Activated CD4-positive, alpha-beta T cell treated with anti-CD3 and anti-CD28 coated beads, Interleukin-2, amount 10 ng/mL, durations not matched to agents 24 days and 14 days (primary cell): ENCODE measurements at places on chromosomes 2 and 18. TPM values are rescaled to one million over a fixed set of nuclear protein-coding genes. Genes with fewer than 3 reads are reported as not detected.

The ALPG gene
- not detected in 2 replicates for total RNA-seq

The COA5 gene
- total RNA-seq, result 20.4 and 22.0 TPM in 2 replicates

The E2F6 gene
- total RNA-seq, result 20.3 and 22.9 TPM in 2 replicates

The SLC11A1 gene
- total RNA-seq, result 0.12 and 0.19 TPM in 2 replicates

The LOXHD1 gene
- not detected in 2 replicates for total RNA-seq

The ABCG8 gene
- total RNA-seq, result not detected in 2 replicates

The HMSD gene
- total RNA-seq, result 16.8 and 25.0 TPM in 2 replicates

The ZNF892 gene
- 4.7 and 5.5 TPM in 2 replicates for total RNA-seq

DNA sequence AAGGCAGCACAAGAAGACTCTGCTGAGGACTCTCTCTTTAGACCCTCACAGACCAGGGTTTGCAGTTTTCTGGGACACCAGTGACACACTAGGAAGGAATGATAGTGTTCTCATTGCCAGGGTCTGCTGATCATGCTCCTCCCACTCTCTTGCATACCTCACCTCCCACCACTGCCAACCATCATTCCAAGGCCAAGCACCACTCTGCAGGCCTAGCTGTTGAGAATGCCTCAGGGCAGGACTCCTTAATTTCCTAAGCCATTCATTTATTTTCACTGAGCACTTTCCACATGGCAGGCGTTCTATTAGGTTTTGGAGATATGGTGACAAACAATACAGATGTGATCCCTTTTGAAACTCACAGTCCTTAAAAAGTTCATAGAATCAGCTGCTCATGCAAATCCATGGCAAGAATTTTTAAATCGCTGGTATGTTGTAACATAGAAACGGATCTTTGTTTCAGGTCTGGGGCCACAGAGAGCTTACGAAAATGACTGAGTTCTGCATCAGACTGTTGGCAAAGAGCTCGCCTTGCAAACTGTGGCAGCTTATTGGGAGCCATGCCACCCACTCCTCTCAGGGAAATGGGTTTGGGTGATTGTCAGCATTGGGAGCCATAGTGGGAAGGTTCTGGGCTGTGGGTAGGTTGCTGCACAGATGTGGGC, 78.5 kb downstream of the XDH start:
- no peaks in the 10 kb centered on the region for H3K4me1 ChIP-seq
- no peak overlapping the region for H3K4me3 ChIP-seq
- H3K27ac ChIP-seq, result no peak overlapping the region
- DNase-seq, result no peak
- H3K27me3 ChIP-seq, result peaks cover 21% of the 10 kb centered on the region

DNA sequence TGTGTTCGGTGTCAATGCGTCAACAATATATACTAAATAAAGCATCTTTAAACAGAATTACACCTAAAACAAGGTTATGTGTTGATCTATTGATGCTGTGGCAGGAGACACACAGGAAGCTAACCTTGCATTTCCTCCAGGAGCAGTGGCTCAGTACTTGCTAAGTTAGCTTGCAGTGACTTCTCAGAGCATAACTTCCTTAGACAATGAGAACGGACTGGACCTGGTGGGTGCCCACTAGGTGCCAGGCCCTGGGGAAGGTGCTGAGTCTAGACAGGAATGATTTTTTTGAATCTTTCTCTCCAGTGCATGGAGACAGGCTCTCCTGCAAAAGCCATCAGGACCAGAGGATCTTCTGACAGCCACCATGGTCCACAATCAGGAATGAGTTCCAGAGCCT, 73.8 kb upstream of the MGAT4A start:
- peaks cover 5% of the 10 kb centered on the region for H3K27me3 ChIP-seq
- no peak overlapping the region for H3K4me3 ChIP-seq
- no peaks in the 10 kb centered on the region for H3K36me3 ChIP-seq
- H3K4me1 ChIP-seq, result peaks cover 16% of the 10 kb centered on the region
- H3K27ac ChIP-seq, result no peak overlapping the region

DNA sequence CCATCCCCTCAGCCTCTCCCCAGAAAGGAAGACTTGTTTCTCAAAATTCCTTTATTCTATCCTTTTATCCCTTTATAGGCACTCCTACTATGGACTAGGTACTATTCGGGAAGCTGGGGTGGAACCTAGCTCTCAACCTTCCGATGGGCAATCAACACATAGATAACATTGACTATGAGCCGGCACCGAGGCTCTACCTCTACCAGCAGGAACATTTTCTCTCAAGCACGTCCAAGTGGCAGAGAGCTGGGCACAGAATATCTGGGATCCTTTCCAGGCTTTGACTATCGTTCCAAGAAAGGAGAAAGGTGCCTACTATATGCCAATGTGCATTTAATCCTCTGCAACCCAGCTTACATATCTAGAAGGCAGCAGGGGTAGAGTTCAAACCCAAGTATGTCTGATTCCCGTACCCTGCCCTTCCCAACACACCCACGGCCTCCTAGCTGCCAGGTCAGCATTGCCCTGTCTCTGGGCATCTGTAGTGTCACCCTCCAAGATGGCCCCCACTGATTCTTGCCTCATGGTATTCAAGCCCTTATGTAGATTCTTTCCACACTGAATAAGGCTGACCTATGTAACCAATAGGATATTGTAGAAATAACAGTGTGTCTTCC, 28.3 kb downstream of the TNS1 start:
- no peak overlapping the region for H3K27ac ChIP-seq
- H3K27me3 ChIP-seq, result peaks cover 14% of the 10 kb centered on the region
- H3K4me3 ChIP-seq, result no peak overlapping the region
- DNase-seq, result no peak
- H3K4me1 ChIP-seq, result no peaks in the 10 kb centered on the region

GRCh38 chr18:62387257-62387656, 62.1 kb downstream of the TNFRSF11A start:
- peaks cover 31% of the 10 kb centered on the region for H3K36me3 ChIP-seq
- H3K4me1 ChIP-seq, result peaks cover 3% of the 10 kb centered on the region
- no peak overlapping the region for H3K4me3 ChIP-seq
- no peaks in the 10 kb centered on the region for H3K27me3 ChIP-seq

- peaks cover 2% of the 10 kb centered on the region for H3K27me3 ChIP-seq
- H3K4me3 ChIP-seq, result no peak overlapping the region
- no peak for DNase-seq
Observed at GRCh38 chr2:85926931-85927661, 38.3 kb upstream of the ST3GAL5 start.

DNA sequence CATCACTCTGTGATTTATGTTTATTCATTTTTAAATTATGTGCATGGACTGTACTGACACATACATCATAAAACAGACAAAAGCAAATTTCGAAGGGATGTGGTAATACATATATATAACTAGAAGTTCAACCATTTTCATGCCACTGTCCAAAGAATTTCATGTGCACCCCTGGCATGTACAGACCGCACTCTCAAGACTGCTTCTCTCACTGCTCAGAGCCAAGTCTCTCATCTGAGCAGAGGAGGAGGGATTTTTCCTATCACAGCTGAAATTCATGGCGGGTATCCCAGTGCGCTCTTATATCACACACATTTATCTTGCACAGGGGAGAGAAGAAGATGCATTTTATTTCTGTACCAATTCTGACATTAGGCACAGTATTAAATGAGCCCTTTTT, 5.9 kb downstream of the TMEM178A start:
- DNase-seq, result no peak
- H3K4me3 ChIP-seq, result no peak overlapping the region
- H3K27ac ChIP-seq, result no peak overlapping the region
- peaks cover 46% of the 10 kb centered on the region for H3K27me3 ChIP-seq
- H3K36me3 ChIP-seq, result peaks cover 1% of the 10 kb centered on the region
- peaks cover 1% of the 10 kb centered on the region for H3K4me1 ChIP-seq

DNA sequence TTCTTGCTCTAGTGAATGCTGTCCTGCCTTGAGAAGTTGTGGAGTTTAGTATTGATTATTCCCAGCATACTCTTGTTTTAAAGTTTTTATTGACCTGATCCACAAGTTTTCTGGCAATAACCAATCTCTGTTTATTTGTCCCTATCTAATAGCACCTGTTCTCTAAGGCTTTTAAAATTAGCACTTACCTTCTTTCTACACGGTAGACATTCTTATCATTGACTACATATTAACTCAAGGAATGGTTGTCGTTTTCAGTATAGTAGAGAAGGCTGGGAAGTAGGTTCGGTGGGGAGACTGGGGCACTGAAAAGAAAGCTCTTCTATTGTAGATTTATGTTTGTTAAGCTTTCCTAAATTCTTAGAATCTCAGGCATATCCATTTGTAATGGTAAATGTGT, 726.0 kb downstream of the DPP10 start:
- H3K27me3 ChIP-seq, result peaks cover 3% of the 10 kb centered on the region
- no peaks in the 10 kb centered on the region for H3K36me3 ChIP-seq
- H3K27ac ChIP-seq, result no peak overlapping the region
- DNase-seq, result no peak
- H3K4me3 ChIP-seq, result no peak overlapping the region
- no peaks in the 10 kb centered on the region for H3K4me1 ChIP-seq

DNA sequence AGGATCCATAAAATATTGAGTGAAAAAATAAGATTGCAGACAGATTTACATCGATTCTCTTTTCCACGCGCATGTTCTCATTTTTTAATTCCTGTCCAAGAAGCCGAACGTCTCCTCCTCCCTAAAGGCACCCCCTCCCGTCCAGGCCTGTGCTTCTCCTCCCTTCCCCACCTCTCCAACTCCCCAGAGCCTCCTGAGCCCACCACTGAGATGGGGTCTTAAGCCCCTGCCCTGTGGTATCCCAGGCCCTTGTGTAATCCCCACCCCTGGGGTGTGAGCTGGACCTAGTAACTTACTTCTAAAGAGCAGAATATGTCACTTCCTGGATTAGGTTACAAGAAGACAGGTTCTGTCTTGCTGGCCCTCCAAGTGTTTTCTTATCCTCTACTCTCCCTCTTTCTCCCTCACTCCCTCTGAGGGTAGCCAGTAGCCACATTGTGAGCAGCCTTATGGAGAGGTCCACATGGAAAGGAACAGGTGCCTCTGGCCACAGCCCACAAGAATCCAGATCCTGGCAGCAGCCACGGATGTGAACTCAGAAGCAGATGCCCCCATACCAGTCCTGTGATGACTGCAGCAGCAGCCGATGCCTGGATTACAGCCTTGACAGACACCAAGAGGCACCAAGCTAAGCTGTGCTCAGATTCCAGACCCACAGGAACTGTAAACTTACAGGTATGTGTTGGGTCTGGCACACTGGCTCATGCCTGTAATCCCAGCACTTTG, 39.6 kb upstream of the OTOS start:
- H3K27ac ChIP-seq, result no peak overlapping the region
- H3K36me3 ChIP-seq, result no peaks in the 10 kb centered on the region
- peaks cover 18% of the 10 kb centered on the region for H3K27me3 ChIP-seq
- H3K4me3 ChIP-seq, result no peak overlapping the region
- DNase-seq, result no peak
- no peaks in the 10 kb centered on the region for H3K4me1 ChIP-seq

GRCh38 chr2:17479875-17480274, 38.4 kb downstream of the RAD51AP2 start:
- no peak for DNase-seq
- H3K36me3 ChIP-seq, result no peaks in the 10 kb centered on the region
- H3K27me3 ChIP-seq, result no peaks in the 10 kb centered on the region
- H3K4me1 ChIP-seq, result no peaks in the 10 kb centered on the region
- no peak overlapping the region for H3K4me3 ChIP-seq

DNA sequence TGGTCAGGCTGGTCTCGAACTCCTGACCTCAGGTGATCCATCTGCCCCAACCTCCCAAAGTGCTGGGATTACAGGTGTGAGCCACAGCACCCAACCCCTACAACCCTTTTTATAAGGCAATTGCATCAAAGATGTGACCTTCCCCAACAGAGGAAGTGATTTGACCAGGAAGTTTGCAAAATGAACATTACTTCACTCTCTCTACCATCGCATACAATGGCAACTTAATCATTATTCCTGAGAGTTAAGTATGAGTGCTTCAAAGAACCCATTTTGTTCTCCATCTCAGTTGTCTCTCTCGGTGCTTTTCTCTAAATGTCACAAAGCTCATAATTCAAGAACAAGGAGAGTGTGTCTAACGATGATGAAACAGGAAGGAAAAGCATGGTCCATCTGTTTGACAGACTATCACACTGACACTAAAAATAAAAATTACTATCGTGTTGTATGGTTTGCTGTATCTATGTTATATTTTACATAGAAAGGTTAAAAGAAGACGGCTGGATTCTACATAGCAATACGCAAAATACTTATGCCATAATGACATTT, 18.1 kb upstream of the CREG2 start:
- no peak overlapping the region for H3K27ac ChIP-seq
- peaks cover 3% of the 10 kb centered on the region for H3K27me3 ChIP-seq

DNA sequence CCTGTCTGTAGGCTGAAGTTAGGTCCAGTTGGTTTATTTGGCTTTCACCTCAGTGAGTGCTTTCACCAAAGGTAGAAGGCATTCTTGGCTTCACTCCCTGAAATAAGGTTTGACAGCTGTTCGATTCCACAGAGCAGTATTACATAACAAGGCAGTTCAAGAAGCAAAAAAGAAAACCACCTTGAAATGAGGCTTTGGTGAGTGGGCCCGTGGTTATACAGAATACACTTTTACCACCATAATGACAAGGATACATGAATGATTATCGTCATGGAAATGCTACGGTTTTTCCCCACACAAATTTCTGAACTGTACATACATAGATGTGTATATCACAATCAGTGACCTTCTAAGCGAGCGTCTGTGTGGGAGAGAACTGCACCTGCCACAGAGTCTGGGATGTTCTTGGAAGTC, 80.0 kb upstream of the CHRNA1 start:
- no peak overlapping the region for H3K27ac ChIP-seq
- no peak for DNase-seq
- H3K4me3 ChIP-seq, result no peak overlapping the region
- H3K27me3 ChIP-seq, result no peaks in the 10 kb centered on the region

DNA sequence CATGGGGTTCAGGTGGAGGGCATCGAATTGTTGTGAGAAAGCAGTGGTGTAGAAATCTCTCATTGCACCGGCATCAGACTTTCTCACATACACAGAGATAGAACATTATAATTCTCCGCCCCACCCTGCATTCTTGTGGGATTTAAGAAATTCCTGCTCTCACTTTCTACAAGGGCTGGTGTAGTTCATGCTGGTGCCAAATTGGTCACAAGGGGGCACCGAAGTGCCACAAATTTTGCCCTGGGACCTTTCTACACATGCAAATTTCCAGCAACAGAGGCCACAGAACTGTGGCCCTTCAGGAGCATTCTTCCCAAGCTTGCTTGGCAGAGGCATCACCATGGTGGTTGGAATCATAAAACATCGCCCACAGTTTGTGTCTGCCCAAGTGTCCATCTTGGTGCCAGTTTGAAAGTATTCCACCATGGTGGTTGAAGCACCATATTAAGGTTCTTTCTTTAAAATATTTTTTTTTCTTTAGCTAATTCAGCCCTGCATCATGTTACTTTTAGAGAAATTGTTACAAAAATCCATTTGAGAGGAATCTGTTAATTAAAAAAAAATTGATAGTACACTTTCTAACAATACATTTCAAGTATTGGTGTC, 521.2 kb upstream of the FANCL start:
- H3K4me1 ChIP-seq, result no peaks in the 10 kb centered on the region
- no peak overlapping the region for H3K27ac ChIP-seq
- no peaks in the 10 kb centered on the region for H3K36me3 ChIP-seq
- H3K4me3 ChIP-seq, result no peak overlapping the region
- DNase-seq, result peak; percentile 64
- H3K27me3 ChIP-seq, result peaks cover 4% of the 10 kb centered on the region

- H3K4me1 ChIP-seq, result no peaks in the 10 kb centered on the region
- H3K27me3 ChIP-seq, result no peaks in the 10 kb centered on the region
- DNase-seq, result no peak
- H3K27ac ChIP-seq, result no peak overlapping the region
- no peak overlapping the region for H3K4me3 ChIP-seq
- H3K36me3 ChIP-seq, result no peaks in the 10 kb centered on the region
Observed at GRCh38 chr2:56784046-56784445, 600.3 kb downstream of the CCDC85A start.
